Upper lobe of left lung (tissue), 6 donors: ENCODE measurements at places on chromosomes 2 and 18. TPM values are rescaled to one million over a fixed set of nuclear protein-coding genes. Genes with fewer than 3 reads are reported as not detected.

DNA sequence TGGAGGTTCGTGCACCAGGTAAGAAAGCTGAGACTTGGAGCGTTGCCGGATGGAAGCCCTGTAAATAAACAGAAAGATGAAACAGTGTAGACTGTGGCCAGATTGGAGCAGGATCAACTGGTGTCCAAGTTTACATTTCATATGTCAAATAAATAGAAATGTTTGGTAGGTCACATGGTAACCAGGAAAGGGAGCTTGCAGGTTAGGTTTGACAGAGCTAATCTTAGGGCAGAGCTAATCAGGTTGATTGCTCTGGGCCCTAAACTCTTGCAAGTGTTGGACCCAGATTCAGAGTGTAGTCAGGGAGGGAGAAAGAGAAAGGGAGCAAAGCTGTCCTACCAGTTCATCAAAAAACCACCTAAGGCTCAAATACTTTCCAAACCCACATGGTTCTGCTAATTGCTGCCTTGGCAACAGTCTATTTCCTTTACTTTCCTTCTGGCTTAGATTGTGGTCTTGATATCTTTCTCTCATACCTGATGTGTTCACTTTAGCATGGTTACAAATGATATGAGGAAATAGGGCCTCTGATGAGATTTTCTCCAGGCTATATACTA lies 63.2 kb downstream of the G6PC2 start:
- H3K27me3 ChIP-seq, result no peaks in the 10 kb centered on the region
- H3K4me3 ChIP-seq, result no peak overlapping the region
- H3K27ac ChIP-seq, result no peak overlapping the region
- H3K36me3 ChIP-seq, result no peaks in the 10 kb centered on the region
- H3K4me1 ChIP-seq, result no peaks in the 10 kb centered on the region

DNA sequence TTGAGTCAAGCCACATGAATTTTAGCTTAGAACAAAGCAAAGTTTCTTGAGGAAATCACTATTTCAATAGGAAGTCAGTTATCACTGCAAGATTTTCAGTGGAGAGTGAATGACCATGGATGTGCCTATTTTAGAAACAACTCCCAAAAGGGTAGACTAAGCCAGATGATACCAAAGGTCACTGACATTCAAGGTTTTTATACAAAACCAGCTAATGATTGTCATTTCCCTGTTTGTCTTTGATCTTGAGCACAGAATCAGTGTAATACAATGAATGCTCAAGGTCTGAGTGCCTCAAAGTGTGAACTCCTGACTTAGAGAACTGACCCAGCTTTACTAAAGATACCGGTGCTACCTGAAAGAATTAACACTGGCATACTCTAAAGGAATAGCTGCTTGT lies 60.5 kb downstream of the CDH2 start:
- H3K27me3 ChIP-seq, result no peaks in the 10 kb centered on the region
- no peak overlapping the region for H3K27ac ChIP-seq
- no peak for DNase-seq
- no peaks in the 10 kb centered on the region for H3K4me1 ChIP-seq
- no peaks in the 10 kb centered on the region for H3K36me3 ChIP-seq

DNA sequence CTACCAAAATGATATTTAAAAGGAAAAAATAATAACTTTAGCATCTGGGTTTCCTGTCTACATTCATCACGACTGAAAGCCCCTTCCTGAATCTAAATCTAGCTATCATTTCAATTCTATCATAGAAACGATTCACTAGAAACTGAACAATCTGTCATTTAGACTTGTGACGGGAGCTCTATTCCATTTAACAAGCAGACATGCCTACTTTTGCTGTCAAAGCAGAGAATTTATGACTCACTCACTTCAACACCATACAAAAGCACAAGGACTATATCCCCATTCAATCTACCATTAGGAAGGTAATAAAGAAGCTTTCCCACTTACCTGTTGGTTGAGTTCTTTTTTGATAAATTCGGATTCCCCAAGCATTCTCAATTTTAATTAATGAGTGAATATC lies 1072.3 kb downstream of the LRP1B start:
- no peaks in the 10 kb centered on the region for H3K27me3 ChIP-seq
- no peak for DNase-seq
- H3K4me1 ChIP-seq, result no peaks in the 10 kb centered on the region
- H3K27ac ChIP-seq, result no peak overlapping the region
- no peak overlapping the region for H3K4me3 ChIP-seq

- no peak for DNase-seq
- no peak overlapping the region for H3K27ac ChIP-seq
- H3K27me3 ChIP-seq, result no peaks in the 10 kb centered on the region
- no peak overlapping the region for H3K4me3 ChIP-seq
- no peaks in the 10 kb centered on the region for H3K4me1 ChIP-seq
Measured at GRCh38 chr18:45713239-45713638, 10.7 kb upstream of the SLC14A1 start.

GRCh38 chr2:148461876-148462275 lies 182.7 kb upstream of the EPC2 start:
- H3K36me3 ChIP-seq, result no peaks in the 10 kb centered on the region
- DNase-seq, result no peak
- H3K4me3 ChIP-seq, result no peak overlapping the region
- no peaks in the 10 kb centered on the region for H3K4me1 ChIP-seq
- H3K27ac ChIP-seq, result no peak overlapping the region
- no peaks in the 10 kb centered on the region for H3K27me3 ChIP-seq

DNA sequence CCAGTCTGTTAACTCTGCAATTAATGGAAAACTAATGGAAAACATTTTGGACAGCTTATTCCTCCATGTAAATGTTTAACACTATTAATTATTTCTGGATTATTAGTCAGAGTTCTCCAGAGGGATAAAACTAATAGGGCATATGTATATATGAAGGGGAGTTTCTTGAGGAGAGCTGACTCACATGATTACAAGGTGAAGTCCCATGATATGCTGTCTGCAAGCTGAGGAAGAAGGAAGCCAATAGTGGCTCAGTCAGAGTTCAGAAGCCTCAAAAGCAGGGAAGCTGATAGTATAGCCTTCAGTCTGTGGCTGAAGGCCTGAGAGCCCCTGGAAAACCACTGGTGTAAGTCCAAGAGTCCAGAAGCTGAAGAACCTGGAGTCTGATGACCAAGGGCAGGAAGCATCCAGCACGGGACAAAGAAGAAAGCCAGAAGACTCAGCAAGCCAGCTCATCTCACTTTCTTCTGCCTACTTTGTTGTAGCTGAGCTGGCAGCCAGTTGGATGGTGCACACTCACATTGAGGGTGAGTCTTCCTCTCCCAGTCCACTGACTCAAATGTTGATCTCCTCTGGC lies 136.0 kb downstream of the PTH2R start:
- H3K4me1 ChIP-seq, result no peaks in the 10 kb centered on the region
- no peak overlapping the region for H3K4me3 ChIP-seq
- H3K27me3 ChIP-seq, result no peaks in the 10 kb centered on the region
- H3K27ac ChIP-seq, result no peak overlapping the region
- H3K36me3 ChIP-seq, result no peaks in the 10 kb centered on the region

- no peaks in the 10 kb centered on the region for H3K4me1 ChIP-seq
- no peak for DNase-seq
- no peaks in the 10 kb centered on the region for H3K27me3 ChIP-seq
- no peak overlapping the region for H3K27ac ChIP-seq
- no peaks in the 10 kb centered on the region for H3K36me3 ChIP-seq
Measured at GRCh38 chr2:182228073-182228473, 198.8 kb downstream of the PDE1A start.

- no peaks in the 10 kb centered on the region for H3K27me3 ChIP-seq
- H3K27ac ChIP-seq, result no peak overlapping the region
- no peak for DNase-seq
- peaks cover 6% of the 10 kb centered on the region for H3K4me1 ChIP-seq
- no peaks in the 10 kb centered on the region for H3K36me3 ChIP-seq
- no peak overlapping the region for H3K4me3 ChIP-seq
Measured at GRCh38 chr2:40270372-40270771, 181.5 kb downstream of the SLC8A1 start.

The PLEK gene
- 12.4 TPM for total RNA-seq

The MCM6 gene
- 5.2 TPM for total RNA-seq
